ENCODE measurements at places on chromosomes 1 and 21.

- no peak for DNase-seq
Measured at GRCh38 chr21:26449161-26449560, 123.9 kb downstream of the CYYR1 start.

DNA sequence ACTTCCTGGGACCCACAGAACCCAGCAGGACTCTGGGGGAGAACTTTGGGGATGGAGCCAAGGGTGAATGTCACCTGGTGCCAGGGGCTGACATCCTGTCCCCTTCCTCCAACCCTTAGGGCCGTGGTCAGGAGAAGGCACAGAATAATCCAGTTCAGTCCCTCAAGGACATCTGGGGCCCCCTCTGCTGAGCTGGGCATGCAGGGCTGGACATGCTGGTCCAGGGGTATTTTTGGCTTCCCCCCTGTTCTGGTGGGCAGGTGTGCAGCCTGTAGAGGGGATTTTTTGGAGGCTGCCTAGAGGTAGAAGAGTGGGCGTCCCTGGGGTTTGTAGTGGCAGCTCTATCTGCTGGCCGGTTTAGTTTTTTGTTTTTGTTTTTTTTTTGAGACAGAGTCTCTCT, 3.4 kb upstream of the CROCC start:
- no peak for DNase-seq

GRCh38 chr1:96865731-96866685, 144.4 kb downstream of the PTBP2 start:
- no peak for DNase-seq

GRCh38 chr1:247317702-247318101, 14.0 kb downstream of the ZNF496 start:
- DNase-seq: no peak

- DNase-seq: no peak
Measured at GRCh38 chr1:79694241-79694640, 687.7 kb upstream of the ADGRL4 start.

DNA sequence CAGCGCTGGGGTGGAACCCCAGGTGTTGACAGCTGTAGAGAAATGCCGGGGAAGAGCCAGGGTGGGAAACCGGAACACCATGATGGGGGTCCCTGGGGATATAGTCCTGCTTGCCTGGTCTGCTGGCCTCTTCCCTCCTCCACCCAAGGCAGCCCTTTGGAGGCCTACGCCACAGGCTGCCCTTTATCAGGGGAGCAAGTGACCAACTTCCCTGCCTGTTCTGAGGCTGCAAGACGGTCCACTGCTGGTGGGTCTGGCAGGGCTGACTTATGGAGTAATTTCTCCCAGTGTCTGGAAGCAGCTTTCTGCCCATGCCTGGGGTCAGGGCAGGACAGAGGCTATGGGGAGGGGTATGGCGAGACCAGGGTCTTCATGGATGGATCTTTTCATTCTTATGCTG, 50.8 kb upstream of the EDN2 start:
- no peak for DNase-seq

- DNase-seq: no peak
Measured at GRCh38 chr1:40239626-40240025, 8.1 kb upstream of the TMCO2 start.

GRCh38 chr1:42146626-42147320, 6.4 kb upstream of the GUCA2B start:
- peak; percentile 52 for DNase-seq

DNA sequence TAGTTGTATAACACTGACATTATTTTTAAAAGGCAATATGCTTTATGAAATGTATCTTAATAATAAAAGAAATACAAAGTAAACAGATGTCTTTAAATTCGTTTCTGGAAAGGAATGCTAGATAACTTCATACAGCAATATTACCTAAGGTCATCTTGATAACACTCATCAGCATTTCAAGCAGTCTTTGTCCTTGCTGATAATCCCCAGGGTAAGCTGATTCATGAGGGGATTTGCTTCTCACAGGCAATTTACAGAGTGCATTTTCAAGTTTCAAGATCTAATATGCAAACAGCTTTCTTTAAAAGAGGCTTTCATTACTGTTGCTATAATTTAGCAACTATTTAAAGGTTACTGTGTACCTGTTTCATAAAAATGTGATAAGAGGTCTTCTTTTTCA, 75.2 kb upstream of the NEK2 start:
- DNase-seq: no peak

GRCh38 chr1:186125511-186125910, 249.5 kb downstream of the TPR start:
- DNase-seq: no peak
